ENCODE measurements at places on chromosomes 1 and 21.
A peak's percentile ranks its signal among the peaks of the same experiment; 100 is the strongest.

DNA sequence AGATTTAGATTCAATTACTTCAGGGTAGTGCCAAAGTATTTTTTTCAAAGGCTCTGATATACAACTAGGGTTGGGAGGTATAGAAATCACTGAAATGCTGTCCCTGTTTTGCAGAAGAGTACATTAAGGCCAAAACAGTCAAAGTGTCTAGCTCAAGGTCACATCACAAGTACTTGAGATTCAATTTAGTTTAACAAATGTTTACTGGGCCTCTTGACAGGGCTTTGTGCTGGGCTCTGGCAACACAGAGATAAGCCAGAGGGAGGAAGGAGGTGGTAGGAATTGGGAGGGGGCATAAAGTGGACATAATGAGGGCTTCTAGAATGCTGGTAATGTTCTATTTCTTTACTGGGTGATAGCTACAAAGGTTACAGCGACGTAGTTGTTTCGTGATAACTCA is 2.3 kb upstream of the SLC9A1 start:
- no peak for DNase-seq

DNA sequence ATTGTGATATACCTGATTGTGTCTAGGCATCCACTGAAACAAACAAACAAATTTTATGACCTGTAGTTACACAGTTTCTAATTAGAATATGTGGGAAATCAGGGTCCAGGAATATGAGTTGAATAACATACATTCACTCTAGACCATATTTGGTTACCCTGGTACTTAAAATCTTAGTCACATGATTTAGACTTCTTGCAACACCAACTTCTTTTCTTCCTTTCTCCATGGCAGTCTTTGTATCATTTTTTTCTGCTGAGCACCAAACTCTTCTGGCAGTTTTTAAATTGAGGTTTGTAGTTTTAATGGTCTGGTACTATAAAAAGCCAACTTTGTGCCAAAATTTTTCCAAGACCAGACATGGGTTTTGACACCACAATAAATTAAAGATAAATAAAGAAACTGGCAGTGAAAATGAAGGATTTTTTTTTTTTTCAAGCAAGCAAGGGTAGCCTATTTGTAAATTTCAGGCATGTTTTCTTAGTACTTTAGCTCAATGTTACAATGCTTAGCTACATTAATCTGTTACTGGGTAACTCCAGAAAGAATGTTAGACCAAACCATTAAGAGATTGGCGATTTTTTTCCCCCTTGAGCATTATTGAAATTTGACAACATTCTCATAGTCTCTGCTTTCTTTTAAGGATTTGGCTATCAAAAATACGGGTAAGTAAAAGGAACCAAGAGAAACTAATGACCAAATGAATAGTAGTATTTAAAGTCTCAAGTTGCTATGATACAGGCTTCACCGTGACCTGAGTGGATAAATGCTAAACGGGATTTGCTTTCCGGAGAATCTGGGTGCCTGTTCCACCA is 108.5 kb downstream of the NFIA start:
- no peak for DNase-seq

DNA sequence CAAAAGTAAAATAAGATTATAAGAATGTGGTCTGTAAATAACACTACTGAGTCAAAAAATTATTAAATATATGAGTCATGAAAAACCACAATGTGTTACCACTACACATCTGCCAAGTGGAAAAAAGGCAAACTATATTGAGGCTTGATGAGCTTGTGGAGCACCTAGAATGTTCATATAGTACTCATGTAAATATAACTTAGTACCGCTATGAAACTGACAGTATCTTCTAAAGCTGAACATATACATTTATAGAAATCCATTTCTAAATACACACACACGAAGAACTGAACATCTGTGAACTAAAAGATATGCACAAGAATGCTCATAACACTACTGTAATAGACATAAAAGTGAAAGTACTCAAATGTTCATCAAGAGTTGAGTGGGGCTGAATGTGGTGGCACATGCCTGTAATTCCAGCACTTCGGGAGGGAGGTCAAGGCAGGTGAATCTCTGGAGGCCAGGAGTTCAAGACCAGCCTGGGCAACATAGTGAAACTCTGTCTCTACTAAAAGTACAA is 18.5 kb upstream of the GBP3 start:
- DNase-seq = peak; percentile 20

DNA sequence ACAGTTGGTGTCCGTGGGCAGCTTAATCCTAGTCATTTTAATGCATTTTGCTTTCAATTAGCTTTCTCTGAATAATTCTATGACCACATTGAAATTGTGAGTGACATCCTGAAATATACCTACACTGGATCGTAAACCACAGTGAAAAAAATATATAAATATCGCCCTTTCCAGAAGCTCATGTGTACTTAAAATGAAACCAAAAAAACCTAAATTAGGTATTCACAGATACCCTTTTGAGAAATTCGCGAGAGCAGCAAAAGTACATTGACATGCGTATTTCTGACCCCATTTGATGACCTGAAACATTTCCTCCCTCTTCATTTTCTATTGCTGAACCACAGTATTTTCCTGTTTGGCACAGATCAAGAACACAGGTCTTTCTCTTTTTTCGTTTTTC is 253.8 kb downstream of the LTN1 start:
- DNase-seq = no peak

DNA sequence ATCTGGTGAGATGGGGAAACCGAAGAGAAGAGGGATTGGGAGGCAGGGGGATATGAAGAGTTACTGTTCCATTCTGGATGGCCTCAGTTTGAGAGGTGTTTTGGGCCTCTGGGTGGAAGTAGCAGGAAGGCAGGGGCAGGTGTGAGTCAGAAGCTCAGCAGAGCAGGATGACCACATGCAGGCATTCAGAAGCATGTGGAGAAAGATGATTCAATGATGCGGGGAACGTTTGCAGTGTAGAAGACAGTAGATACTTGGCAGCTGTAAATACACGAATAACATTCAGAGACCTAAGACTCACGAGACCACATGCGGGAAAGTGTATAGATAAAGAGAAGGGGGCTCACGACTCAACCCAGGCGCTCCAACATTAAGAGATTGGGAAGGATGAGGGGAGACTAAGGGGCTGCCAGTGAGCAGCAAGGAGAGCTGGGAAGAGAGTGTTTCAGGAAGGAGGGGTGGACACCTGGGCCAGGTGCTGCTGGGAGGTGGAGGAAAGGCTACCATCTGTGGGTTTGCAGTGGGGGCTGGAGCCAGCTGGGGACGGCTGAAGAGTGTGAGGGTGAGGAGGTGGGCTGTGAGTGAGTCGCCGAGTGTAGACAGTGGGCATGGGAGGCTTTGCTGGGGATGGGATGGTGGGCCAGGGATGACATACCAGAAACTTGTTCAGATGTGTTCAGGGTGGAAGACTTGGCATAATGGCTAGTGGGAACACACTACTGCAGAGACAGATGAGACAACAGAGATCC is 5.8 kb upstream of the EPS8L3 start:
- DNase-seq = peak; percentile 47

DNA sequence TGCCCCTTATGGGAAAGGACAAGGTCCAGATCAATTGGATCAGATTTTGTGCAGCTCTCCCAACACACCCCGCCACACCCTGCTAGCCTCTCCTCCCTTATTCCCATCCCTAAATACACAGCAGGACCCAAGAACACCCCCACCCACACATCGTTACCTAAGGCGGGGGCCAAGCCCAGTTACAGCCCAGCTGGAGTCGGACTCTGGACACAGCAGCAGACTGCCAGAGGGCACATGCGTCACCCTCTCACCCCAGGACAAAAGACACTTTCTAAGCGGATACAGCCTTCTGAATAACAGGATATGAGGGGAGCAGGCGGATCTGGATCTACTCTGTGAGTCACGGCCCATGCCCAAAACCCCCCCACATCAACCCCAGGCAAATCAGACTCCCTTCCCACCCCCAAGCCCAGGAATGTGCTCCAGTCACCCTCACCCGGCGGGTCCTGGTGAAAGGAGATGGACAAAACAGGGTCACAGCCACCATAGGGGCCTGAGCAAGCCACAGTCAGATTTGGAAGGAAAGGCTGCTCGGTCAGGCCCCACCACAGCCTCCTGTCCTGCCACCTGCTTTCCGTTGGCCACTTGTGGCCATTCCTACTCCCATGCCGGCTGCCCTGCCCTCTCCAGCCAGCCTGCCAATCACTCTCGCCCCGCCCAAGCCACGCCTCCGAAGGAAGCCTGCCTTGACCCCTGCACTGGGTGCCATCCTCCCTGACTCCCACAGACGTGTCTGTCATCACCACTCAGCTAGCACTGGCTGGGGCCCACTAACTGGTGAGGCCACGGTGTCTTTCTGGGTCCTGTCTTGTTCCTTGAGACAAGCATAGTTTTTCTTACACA is 4.0 kb downstream of the S100A16 start:
- peak; percentile 99 for DNase-seq

GRCh38 chr1:107679411-107679953 is 285.5 kb downstream of the VAV3 start:
- no peak for DNase-seq

GRCh38 chr1:185440877-185441276 is 123.8 kb upstream of the IVNS1ABP start:
- DNase-seq = no peak

DNA sequence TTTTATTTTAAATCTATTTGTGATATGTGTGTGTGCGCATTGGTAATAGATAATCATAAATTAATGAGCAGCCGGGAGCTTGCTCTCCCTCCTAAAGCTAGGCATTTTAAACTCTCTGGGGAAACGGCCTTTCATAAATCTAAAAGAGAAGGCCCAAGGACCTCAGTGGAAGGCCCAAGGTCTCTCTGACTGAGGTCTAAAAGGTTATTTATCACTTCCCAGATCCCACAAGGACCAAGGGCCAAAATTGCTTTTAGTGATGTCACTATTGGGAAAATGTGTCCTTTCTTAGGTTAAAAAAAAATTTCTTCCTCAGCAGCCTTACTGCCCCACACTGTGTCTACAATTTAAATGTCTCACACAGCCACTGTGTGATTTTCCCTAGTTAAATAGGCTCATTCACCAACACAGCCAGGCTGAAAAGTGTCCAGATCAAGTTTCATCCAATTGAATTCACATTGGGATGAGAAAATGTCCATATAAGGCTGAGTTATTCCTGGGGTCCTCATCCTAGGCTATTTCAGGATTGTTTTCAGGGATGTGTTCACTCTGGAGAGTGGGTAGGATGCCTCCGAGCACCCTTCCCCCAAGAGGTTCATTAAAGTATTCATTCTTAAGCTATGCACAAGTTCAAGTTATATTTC is 46.1 kb downstream of the SLC44A3 start:
- no peak for DNase-seq

GRCh38 chr1:147169171-147169570 is 3.1 kb downstream of the PRKAB2 start:
- no peak for DNase-seq

DNA sequence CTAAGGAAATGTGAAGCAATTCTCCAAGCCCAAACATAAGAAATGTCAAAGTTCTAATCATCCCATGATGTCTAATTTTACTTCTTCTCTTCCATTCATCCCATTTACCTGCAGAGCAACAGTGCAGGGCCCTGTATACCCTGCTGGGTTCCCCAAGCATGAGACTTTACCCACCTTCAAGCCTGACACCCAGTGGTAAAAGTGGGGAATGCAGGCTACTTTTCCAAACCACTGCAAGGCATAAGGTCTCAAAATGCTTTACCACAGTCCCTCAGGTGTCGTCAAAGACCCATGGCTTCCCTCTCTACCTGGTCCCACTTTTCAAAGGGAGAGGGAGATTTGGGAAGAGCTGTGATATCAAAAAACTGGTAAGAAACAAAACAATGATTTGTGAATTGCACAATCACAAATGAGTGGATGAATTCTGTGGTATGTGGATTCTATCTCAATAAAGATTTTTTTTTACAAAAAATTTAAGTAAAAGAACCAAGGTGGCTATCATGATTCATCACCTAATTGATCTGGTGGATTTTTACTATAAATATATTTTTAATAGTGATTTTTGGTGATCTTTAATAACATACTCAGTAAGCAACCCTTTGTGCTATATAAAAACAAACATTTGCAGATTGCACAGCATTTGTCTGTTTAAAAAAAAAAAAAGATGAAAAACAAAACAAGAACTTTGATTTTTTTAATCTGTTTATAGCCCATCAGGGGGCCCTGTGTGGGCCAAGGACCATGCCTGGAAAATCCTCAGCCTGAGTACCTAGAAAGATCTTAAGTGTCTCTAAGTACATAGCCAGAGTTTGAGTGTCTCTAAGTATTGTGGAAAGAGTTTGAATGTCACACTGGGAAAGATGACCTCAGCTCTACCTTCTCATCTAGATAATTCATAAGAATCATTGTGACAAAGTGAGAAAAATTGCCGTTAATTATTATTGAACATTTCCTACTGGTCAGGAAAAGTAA is 73.1 kb upstream of the GJB5 start:
- peak; percentile 35 for DNase-seq

DNA sequence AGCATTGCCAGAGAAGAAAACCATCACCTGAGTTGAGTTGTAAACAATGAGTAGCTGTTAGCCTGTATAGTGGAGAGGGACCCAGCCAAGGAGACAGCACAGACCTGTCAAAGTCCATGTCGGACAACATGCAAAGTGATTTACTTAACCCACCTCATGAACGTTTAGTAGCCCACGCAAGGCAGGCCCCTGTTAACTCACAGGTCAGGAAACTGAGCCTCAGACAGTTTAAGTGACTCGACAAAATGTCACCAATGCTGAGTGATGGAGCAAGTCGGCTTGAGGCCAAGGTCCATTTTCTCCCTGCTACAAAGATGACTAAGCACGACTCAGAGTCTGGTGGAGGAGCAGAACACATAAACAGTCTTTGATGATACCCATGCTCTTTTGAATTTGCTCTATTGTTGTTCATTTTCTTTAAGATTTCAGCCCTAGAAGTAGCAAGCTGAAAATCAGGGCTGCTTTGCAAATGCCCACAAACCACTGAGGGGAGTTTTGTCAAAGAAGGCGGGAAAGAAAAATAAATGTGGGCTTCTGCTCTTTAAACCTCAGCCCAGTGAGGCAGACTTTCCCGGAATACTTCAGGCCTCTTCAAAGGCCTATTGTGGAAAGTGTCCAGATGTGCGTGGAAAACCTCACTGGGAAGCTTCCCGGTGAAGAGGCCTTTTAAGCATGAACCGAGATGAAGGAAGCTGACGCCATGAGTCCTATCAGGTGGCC is 83.8 kb upstream of the HOOK1 start:
- DNase-seq = peak; percentile 90

DNA sequence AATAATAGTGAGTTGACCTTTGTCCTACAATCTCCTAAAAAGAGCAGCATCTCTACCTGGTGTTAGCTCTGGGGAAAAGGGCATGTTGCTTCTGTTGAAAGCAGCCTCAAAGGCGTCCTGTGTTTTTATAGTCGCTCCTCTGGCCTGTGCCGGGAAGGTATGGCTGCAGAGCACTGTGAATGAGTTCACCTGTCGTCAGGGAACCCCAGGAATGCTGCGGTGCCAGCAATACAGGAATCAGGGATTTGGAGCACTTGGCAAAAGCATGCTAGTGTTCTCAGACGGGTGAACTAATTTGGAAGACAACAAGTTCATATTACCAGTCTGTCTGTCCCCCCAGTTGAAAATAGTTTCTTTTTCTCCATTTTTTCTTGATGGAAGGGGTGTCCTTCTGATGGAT is 60.3 kb upstream of the PGD start:
- no peak for DNase-seq

DNA sequence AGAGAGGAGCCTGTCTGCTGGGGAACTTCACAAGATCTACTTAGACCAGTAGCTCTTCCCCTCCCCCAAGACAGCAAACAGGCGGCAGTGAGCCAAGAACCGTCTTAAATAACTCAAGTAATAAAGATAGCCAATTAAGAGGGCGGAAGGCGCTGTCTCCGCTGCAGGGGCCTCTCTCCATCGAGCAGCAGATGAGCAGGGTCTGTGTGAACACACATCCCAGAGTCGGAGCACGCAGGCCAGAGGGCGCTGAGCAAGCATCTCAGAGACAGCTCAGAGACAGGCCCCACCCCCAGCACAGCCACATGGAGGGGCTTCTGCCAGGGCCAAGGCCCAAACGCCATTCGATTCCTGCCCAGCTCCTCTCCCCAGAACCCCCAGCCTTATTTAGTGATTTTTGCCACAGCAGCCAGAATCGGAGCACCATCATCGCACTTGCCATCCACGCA is 11.1 kb downstream of the IFFO2 start:
- no peak for DNase-seq

Data from RKO (cell line).